ENCODE measurements at places on chromosomes 16 and 17.

- DNase-seq = no peak
These were observed 181.7 kb upstream of the TBX2 start for GRCh38 chr17:61217878-61218437.

- no peak for DNase-seq
These were observed 28.4 kb downstream of the SLC25A10 start for GRCh38 chr17:81740395-81740961.

GRCh38 chr17:83012868-83013778 lies 66.3 kb upstream of the METRNL start:
- no peak for DNase-seq

GRCh38 chr17:48646183-48647102 lies 20.3 kb upstream of the HOXB9 start:
- no peak for DNase-seq

DNA sequence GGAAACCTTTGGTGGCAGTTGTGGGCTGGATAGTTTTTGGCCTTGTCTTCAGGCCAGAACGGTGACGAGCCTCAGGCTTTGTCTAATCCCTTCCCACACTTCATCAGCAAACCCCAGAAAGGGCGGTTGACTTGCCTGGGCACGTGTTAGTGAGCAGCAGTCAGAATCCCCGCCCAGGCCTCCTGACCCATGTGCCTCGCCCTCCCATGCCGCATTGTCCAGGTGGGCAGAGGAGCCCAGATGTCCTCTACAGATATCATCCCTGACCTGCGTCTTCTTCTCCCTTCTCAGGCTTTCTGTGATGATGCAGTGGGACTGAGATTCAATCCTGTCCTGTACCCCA lies 82.5 kb downstream of the OR1D5 start:
- DNase-seq = no peak

DNA sequence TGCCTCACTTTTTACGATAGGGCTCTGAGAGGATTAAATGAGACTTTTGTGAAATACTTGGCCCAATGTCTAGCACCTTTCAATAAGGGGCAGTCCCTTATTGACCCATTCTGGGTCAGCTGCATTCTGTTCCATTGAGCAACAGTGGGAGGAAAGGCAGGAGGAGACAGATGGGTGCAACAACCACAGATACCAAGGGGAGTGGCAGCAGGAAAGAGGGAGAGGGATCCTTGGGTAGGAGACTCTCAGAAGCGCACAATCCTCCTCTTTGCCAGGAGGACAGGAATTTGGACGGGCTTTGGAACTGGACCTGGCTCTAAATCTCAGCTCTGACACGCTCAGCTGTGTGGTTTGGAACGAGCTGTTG lies 3.5 kb downstream of the PIPOX start:
- DNase-seq = no peak

- no peak for DNase-seq
These were observed 6.0 kb downstream of the KRT15 start for GRCh38 chr17:41512546-41513167.

- no peak for DNase-seq
These were observed 3.8 kb upstream of the DYNLL2 start for GRCh38 chr17:58079300-58080033.

DNA sequence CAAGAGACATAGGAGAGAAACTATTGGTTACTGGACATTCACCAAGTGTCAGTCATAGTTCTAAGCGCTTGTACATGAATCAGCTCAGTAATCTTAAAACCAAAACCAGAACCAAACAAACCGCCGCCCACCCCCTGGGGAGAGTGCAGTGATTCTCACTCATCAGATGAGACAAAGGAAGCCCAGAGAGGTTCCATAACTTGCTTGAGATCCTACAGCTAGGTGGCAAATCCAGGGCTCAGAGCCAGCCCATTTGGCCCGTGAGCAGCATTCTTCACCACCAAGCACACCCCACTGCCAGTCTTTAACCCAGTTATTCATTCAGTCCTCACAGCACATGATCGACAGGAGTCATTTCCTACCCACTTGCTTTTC lies 37.2 kb upstream of the RGS9 start:
- DNase-seq = no peak

DNA sequence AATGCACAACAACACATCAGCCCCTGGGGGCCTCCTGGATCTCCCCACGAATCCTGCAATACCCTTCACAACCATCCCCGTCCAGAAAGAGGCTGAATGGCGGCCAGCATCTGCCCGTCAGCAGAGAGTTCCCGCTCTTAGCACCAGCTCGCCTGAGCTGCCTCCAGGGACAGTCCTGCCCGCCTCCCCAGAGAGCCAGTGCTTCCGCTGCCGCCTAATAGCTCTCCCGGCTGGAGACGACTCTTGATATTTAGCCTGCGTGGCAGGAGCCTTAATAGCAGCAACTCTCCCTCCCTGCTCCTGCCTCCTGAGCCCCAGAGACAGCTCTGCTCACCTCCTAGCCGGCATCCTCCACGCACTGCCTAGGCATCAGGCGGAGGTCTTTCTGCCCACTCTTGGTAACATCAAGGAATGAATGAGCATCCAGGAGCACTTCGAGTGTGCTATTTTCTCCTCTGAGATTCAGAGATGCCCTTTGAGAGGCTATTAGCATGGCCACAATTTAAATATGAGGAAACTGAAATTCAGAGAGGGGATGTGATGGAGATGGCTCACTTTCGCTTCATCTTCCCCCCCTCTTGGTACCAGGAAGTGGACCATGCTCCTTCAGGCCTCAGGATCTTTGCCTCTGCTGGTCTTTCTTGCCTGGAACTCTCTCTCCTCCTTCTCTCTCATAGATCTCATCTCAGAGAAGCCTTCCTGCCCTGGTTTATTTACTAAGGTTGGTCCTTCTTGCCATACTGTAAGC lies 67.9 kb downstream of the RAI1 start:
- no peak for DNase-seq

- DNase-seq = no peak
These were observed 284.0 kb upstream of the PMFBP1 start for GRCh38 chr16:72455743-72456659.

DNA sequence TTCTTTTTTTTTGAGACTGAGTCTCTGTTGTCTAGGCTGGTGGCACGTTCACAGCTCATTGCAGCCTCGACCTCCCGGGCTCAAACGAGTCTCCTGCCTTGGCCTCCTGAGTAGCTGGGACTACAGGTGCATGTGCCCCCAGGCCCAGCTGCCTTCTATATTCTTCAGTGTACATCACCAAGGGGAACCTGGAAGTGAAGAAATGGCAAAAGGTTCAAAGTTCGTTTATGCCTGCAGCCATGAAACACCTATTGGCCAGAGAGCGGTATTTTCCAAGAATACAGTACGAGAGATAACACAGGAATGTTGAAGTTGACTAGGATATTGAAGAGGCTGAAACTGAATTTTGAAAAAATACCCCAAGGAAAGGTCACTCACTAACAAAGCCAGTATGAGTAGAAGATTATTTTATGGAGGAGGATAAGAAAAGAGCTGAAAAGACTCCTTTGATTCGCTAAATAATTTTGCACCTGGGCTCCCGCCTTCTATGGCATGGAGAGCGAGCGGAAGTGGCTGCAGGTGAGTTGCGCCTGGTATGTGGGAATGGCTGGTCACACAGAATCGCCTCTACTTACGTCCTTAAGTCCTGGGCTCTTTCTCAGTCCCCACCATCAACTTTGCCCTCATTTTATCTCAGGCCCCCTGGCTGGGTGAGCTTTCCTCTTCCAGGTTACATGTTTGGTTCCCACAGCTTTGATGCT lies 9.8 kb downstream of the ST6GALNAC1 start:
- DNase-seq = no peak

- DNase-seq = no peak
These were observed 486.6 kb upstream of the CDH11 start for GRCh38 chr16:65608455-65608854.

DNA sequence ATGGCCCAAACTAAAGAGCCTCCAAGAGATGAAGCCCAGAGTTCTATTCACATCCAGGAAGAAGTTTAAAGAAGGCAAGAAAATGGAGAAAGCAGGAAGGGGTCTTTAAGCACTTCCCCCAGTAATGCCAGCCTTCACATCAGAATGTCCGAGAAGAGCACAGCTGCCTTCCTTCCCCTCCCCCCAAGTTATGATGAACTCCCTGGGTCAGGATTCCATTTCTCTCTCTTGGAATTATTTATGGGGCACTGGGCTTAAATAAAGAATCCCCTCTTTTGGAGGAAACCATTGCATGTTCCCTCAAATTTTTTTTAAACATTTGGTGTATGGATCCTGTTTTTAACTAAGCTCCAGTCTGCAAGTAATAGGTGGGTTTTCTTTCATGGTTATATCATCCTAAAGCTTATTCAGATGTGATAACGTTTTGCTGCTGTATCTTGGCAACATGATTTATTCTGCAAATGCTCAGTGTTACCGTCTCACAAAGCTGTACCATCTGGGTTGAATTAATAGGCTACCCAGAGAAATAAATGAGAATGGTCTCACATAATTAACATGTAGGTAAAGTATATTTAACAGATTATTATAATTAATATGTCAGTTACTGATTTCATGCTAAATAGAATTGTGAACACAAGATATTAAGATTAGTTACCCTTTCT lies 160.9 kb upstream of the TOX3 start:
- no peak for DNase-seq

DNA sequence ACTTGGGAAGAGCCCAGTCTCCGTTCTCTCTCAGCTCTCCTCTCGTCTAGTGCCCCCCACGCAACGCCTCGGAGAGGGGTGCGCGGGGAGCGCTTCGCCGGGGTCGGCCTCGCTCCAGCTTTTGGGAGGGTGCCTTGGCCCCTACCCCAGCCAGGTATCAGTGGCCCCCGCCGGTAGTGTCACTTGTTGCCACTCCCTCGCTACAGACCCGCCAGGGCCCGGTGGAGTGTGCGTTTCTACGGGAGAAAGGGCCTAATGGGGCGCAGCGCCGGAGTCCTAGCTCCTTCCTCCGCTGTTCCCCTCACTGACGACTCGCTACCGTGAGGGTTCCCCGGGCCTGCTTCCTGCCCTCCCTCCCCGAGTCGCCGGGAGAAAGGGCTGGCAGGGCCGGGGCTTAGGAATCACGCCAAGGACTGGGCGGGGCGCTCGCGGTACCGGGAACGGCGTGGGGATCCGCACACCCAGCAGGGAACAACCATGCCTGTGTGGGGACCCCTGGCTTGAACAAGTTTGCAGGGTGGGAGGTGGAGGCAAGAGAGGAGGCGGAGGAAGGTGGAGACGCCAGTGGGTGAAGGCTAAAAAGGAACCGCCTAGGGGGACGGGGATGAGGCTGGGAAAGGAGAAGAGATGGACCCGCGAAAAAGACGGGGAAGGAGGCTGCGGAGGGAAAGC lies 997 bp upstream of the CDH11 start:
- DNase-seq = no peak

DNA sequence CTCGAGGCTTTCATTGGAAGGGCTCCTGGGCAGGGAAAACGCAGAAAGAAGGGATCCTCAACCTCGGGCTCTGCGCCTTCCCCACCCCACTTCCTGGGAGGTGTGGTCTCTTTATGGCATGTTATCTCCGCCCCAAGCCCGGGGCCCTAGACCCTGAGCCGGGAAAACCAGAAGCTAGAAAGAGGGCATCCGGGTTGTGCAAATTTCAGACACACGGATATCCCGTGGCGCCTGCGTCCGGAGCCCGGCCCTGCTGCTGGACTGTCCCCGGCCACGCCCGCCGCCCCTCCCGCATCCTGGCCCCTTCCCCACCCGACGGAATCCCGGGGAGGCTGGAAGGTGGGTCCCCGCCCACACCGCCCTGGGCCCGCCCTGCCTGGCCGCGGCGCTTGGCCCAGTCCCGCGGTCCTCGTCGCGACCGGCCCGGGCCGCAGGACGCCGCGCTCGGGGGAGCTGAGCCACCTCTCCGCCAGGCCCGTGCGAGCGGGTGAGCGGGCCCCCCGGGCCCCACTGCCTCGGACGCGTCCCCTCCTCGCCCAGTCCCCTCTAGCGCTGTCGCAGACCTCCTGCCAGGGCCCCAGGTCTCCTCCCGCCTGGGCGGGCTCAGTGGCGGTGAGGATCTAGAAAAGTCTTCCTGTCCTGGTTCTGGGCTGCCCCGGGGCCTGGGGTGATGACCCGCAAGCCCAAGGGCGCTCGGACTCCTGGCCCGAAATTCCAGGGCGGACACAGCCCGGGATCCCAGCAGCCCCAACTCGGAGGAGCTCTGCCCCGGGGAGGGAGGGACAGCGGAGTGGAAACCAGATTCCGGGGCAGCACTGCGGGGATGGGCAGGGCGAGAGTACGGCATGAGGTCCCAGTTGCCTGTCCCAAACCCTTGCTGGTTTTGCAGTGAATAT lies at the start of gene SLC16A5:
Gene SLC16A5, plus strand, starts transcription at position 397 of the 896 bp plus-strand sequence. CDS start 5,683 bp downstream, outside the sequence.
- DNase-seq = peak; percentile 42

All from glomerular endothelial cell (primary cell).